ENCODE measurements at places on chromosomes 6 and 20. TPM values are rescaled to one million over a fixed set of nuclear protein-coding genes. Genes with fewer than 3 reads are reported as not detected.

SLC17A2 gene
- not detected for total RNA-seq

PACRG gene
- total RNA-seq: 4.5 TPM

LST1 gene
- total RNA-seq: 9.4 TPM

GRCh38 chr6:118787724-118788423, 106.1 kb upstream of the ASF1A start:
- no peak for DNase-seq

- no peak for DNase-seq
Observed at GRCh38 chr6:89281779-89282246, 33.3 kb downstream of the GABRR2 start.

DNA sequence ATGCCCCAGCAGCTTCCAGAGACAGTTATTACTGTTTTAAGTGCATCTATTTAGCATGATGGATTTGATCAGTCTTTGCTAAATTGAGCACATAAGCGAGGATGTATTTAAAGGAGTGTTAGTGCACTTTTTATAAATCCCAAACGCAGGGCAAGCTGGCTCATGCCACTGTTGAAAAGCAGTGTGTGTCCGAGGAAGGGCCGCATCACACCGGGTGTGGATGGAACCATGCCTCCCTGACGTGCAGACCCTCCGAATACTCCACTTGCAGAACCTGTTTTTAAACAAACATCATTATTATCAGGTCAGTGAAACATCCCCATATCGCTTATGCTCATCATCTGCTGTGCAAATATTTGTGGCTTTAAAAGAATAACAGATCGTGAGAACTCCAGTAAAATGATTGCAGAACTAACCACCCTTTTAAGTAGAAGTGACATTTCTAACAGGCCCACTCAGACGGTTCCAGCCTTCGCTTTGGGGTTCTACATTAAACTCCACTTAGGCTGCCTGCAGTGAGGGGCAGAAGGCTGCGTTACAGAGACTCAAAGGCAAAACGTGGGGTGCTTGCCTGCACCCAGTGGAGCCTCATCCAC, 190.1 kb downstream of the CDH4 start:
- no peak for DNase-seq
